ENCODE measurements at places on chromosomes 16 and 17. TPM values are rescaled to one million over a fixed set of nuclear protein-coding genes. Genes with fewer than 3 reads are reported as not detected.
A peak's percentile ranks its signal among the peaks of the same experiment; 100 is the strongest.

- peaks cover 23% of the 10 kb centered on the region for H3K27me3 ChIP-seq
- no peak overlapping the region for H3K27ac ChIP-seq
- no peaks in the 10 kb centered on the region for H3K36me3 ChIP-seq
- no peak for DNase-seq
Measured at GRCh38 chr16:53031323-53031942, 21.3 kb downstream of the CHD9NB start.

GRCh38 chr17:65696739-65697394 is 135.4 kb upstream of the AXIN2 start:
- no peaks in the 10 kb centered on the region for H3K36me3 ChIP-seq
- H3K4me3 ChIP-seq: no peak overlapping the region
- H3K27ac ChIP-seq: no peak overlapping the region
- no peaks in the 10 kb centered on the region for H3K4me1 ChIP-seq

GRCh38 chr17:46991617-46992016 is 12.6 kb upstream of the RPRML start:
- no peak for DNase-seq
- no peaks in the 10 kb centered on the region for H3K36me3 ChIP-seq
- H3K27ac ChIP-seq: no peak overlapping the region

DNA sequence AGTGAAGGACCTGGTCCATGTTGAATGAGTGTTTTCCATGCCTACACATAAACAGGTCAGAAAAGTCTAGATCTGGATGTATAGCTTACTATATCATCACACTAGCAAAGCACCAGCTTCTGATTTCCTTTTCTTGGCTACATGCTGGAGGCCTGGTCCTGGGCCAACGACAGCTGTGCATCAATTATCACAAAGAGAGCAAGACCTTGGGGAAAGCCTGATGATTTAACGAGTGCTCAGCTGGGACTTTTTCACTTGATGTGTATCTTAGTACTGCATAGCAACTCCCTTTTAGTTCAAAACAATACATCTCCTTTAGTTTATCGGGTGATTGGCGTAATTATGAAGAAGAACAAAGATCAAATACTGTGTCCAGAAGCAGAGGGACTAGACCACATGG is 358.2 kb downstream of the KIF2B start:
- no peak for DNase-seq
- no peak overlapping the region for H3K27ac ChIP-seq
- H3K4me1 ChIP-seq: no peaks in the 10 kb centered on the region
- H3K4me3 ChIP-seq: no peak overlapping the region
- H3K27me3 ChIP-seq: no peaks in the 10 kb centered on the region
- H3K36me3 ChIP-seq: no peaks in the 10 kb centered on the region

- H3K36me3 ChIP-seq: no peaks in the 10 kb centered on the region
- no peaks in the 10 kb centered on the region for H3K4me1 ChIP-seq
Measured at GRCh38 chr16:57118461-57119084, 26.2 kb downstream of the CPNE2 start.

SLC13A2 gene
- not detected for total RNA-seq

SLC52A1 gene
- total RNA-seq: not detected

LASP1 gene
- total RNA-seq: 214 TPM

DNA sequence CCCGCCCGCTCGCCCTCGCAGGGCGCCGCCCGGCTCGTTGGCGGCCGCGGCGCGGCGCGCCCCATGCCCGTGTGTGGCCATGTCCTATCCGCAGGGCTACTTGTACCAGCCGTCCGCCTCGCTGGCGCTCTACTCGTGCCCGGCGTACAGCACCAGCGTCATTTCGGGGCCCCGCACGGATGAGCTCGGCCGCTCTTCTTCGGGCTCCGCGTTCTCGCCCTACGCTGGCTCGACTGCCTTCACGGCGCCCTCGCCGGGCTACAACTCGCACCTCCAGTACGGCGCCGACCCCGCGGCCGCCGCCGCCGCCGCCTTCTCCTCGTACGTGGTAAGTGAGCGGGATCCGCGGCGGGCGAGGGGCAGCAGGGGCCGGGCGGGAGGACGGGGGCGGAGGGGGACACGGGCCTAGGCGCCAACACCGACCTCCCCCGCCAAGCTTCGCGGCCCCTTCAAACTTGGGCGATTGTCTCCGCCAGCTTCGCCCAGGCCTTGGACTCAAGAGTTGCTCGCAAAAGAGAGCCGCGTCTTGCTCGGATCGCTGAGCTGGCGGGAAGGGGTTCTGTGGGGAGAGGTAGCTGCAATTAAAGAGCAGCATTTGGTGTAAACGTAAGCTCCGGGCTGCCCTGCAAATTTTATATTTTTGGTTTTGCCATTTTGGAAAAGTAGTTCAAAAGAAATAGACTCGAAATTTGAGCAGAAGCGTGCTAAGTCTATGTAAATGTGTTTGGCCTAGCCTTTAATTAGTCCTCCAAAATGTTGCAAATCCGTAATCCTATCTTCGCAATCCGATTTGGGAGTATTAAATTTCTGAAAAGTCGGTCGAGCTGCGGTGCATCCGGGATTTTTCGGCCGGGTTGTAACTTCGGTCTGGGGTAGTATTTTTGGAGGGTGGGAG is 702 bp downstream of the IRX5 start:
- no peak overlapping the region for H3K27ac ChIP-seq
- no peak for DNase-seq
- H3K27me3 ChIP-seq: peaks cover 47% of the 10 kb centered on the region
- peaks cover 6% of the 10 kb centered on the region for H3K36me3 ChIP-seq
- H3K4me1 ChIP-seq: peaks cover 26% of the 10 kb centered on the region
- peak overlapping the region; percentile 36 for H3K4me3 ChIP-seq

GRCh38 chr17:17356149-17356930 is 53.2 kb downstream of the NT5M start:
- H3K27me3 ChIP-seq: peaks cover 10% of the 10 kb centered on the region
- peak; percentile 79 for DNase-seq
- no peak overlapping the region for H3K27ac ChIP-seq
- no peak overlapping the region for H3K4me3 ChIP-seq

PRAC1 gene
- total RNA-seq: not detected
